ENCODE measurements at places on chromosomes 6 and 20.

DNA sequence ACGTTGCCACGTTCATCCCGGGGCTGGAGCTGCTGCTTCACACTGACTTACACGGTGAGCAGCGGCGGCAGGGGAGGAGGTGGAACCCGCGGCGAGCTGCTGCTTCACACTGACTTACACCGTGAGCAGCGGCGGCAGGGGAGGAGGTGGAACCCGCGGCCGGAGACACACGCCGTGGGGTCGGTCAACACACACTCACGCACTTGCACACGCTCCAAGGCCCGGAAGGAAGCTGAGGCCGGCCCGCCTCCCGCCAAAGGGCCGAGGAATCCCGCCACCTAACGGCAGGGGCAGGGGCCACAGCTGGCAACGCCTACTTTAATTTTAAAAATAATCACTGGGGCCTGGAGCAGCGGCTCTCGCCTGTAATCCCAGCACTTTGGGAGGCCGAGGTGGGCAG lies 94.4 kb upstream of the FOXC1 start:
- DNase-seq = no peak

DNA sequence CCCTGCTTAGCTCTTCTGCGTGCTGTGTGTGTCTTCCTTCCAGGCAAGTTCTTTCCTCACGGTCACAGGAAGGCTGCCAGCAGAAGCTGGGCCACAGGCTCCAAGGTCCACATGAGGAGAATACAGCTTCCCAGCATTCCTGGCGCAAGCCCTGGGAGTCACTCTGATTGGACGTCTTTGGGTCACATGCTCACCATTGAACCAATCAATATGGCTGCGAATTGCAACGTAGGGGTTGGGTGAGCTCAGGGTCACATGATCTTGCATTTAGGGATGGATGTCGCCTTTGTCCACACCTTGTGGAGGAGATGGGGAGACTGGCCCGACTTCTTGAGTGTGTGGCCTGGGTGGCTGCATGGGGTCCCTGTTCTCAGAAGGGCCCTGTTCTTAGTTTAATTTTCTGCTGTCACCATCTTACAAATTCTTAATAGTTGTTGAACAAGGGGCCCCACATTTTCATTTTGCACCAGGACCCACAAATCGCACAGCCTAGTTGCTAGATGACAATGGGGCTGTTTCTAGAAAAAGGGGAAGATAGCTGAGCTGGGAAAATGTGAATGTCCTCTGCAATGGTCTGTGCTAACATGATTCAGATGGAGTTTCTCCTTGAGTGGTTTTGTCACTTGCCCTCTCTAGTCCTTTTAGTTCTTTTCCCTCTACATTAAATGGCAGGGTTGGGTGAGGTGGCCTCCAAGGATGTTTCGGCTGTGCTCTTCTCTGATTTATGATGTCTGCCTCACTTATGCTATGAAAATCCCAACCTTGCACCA lies 149.6 kb downstream of the CDH26 start:
- DNase-seq = no peak

DNA sequence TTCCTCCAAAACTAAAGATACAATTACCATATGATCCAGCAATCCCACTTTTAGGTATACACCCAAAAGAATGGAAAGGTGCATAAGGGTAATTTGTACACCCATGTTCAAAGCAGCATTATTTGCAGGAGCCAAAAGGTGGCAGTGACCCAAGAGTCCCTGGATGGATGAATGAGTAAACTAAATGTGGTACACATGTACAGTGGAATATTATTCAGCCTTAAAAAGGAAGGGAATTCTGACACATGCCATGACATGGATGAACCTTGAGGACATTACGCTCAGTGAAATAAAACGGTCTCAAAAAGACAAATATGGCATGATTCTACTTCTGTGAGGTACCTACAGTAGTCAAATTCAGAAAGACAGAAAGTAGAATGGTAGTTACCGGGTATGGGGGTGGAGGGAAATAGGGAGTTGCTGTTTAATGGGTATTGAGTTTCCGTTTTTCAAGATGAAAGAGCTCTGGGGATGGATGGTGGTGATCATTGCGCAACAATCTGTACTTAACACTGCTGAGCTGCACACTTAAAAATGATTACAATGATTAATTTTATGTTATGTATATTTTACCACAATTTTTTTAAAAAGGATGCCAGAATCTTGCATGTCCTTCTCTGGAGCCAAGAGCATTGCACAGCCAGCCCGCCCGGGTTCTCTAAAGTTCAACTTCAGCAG lies 518.9 kb upstream of the JARID2 start:
- no peak for DNase-seq

DNA sequence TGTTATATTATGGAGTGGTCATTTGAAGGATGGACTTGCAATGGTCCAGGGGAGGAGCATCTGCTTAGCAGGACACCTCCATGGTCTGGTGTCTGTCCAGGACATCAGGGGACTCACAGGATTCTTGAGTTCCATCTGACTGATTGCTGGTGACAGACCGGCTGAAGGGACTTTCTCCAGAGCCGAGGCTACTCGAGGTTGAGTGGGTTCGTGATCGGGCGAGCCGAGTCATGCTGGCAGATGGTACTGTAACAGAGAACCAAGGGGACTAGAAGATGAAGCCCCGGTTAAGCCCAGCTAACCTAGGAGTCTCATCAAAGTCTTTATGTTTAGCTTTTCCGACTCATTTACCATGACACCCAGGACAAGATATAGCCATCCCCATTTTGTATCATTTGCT lies 7.5 kb upstream of the SLA2 start:
- no peak for DNase-seq

GRCh38 chr6:23340271-23340670 lies 770.9 kb downstream of the HDGFL1 start:
- DNase-seq = no peak

GRCh38 chr6:117909638-117910037 lies 2.6 kb downstream of the SLC35F1 start:
- no peak for DNase-seq

DNA sequence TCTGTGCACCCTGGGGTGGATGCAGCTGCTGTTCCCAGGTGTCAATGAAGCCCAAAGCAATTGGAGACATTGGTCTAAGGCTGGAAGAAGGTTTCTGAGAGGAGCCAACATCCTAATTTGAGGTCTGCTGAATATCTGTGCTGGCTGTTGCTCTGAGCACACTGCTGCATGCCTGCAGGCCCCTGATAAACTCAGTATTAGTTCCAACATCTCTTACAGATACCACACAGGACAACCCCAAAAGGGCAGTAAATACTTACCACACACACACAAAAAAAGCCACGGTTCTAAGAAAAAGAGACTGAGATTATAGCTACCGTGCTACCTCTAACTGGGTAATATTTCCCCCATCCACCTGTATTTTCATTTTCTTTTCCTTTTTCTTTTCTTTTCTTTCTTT lies 164.3 kb upstream of the SOX4 start:
- no peak for DNase-seq

DNA sequence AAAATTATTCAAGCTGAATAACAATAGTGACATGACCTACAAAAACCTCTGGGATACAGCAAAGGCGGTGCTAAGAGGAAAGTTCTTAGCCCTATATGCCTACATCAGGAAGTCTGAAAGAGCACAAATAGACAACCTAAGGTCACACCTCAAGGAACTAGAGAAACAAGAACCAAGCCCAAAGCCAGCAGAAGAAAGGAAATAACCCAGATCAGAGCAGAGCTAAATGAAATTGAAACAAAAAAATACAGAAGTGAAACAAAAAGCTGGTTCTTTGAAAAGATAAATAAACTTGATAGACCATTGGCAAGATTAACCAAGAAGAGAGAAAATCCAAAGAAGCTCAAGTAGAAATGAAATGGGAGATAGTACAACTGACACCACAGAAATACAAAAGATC lies 47.6 kb upstream of the NOTCH4 start:
- no peak for DNase-seq

- DNase-seq = no peak
Measured at GRCh38 chr6:128487746-128488145, 32.7 kb downstream of the PTPRK start.

GRCh38 chr6:73965539-73966029 lies 269.6 kb downstream of the CD109 start:
- no peak for DNase-seq

DNA sequence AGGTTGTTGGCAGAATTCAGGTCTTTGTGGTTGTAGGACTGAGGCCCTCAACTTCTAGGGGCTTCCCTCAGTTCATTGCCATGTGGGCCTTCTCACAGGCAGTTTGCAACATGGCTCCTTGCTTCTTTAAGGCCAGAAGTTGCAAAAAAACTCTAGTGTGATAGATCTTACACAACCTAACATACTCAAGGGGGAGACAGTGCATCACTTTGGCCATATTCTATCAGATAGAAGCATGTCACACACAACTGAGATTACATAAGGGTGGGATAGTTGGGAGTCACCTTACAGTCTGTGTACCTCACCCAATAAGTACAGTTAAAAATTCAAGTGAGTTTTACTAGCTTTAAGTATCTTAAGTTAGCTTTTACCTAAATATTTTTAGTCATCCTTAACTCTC lies 1.6 kb downstream of the SIRPD start:
- no peak for DNase-seq

GRCh38 chr20:40811660-40812414 lies 122.8 kb upstream of the MAFB start:
- DNase-seq = no peak

- no peak for DNase-seq
Measured at GRCh38 chr6:118656847-118657451, 5.6 kb upstream of the CEP85L start.

DNA sequence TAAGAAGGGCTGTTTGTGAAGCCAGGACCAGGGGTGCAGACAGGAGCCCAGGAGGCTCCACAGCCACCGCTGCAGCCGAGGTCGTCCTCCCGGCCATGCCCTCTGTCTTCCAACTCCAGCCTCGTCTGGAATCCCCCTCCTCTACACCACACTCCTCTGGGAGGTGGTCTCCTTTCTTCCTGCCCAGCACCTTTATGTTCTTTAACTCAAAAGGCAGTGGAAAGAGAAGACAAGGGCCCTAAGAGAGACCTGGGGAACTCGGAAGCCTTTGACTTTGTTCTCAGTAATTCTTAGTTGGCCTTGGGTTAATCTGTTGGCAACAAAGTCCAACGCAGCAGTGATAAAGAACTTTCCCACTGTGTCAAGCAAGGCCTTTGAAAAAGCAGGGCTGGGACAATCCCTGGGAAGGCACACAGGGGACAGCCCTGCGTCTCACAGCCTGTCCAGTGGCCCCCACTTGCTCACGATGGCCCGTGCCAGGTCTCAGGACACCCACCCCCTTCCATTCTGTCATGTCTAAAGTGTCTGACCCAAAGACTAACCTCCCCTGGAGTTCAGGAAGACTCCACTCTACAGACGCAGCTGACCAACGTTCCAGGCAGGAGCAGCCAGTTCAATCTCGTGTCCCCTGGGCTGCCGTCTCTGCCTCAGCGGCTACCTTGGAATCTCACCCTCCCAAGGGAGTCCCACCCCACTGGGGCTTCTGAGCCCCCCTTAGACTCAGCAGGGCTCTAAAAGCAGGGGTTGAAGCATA lies 42.8 kb upstream of the FAM50B start:
- no peak for DNase-seq

GRCh38 chr6:164417537-164418261 lies 891.7 kb downstream of the C6orf118 start:
- DNase-seq = no peak

DNA sequence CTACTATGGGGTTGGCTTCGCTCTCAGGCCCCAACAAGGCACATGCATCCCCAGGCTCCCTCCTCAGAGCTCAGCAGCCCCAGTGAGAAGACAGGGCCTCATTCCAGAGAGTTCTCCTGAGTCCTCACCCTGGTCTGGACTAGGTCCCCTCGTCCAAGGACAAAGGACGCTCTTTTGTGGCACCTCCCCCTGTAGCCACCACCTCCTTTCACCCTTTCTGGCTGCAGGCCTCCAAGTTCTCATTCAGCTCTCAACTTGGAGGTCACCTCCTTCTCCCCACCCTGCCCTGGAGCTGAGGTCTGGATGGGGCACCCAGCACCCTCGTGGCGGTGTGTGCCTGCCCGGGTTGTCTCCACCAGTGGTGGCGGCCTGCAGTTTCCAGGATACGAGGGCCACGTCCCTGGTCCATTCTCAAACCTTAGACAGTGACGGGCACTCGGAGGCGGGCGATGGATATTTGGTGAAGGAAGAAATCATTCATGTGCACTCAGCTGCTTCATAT lies 2.5 kb downstream of the UNC93A start:
- DNase-seq = no peak

GRCh38 chr6:157392927-157393668 lies 12.1 kb downstream of the ZDHHC14 start:
- DNase-seq = no peak

- DNase-seq = no peak
Measured at GRCh38 chr20:19652591-19653026, 105.4 kb upstream of the RIN2 start.

GRCh38 chr6:155936127-155936526 lies 480.5 kb upstream of the NOX3 start:
- DNase-seq = no peak

GRCh38 chr6:153218184-153218792 lies 87.2 kb upstream of the RGS17 start:
- DNase-seq = no peak

- DNase-seq = no peak
Measured at GRCh38 chr6:107116328-107116892, 1.1 kb upstream of the BEND3 start.

- DNase-seq = no peak
Measured at GRCh38 chr6:107728564-107728897, 95.6 kb downstream of the SCML4 start.

GRCh38 chr20:37823296-37823980 lies 79.5 kb upstream of the VSTM2L start:
- DNase-seq = no peak

DNA sequence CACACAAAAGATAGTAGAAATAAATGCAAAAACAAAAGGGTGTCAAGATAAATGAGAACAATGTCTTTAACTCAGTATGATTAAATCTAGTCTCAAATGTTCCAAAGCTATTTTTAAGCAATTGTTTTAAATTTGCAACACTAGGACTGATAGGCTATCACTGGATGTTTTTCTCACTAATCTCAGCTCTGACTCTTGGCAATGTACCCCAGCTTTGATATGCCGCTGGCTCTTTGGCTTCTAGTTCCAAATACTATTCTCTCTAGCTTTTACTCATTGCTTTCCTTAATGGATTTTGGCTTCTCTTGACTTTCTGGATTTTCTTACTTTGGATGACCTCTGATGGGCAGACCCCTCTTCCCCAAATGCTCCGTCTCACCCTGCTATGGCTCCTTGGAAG lies 116.0 kb upstream of the SLC35B3 start:
- no peak for DNase-seq

DNA sequence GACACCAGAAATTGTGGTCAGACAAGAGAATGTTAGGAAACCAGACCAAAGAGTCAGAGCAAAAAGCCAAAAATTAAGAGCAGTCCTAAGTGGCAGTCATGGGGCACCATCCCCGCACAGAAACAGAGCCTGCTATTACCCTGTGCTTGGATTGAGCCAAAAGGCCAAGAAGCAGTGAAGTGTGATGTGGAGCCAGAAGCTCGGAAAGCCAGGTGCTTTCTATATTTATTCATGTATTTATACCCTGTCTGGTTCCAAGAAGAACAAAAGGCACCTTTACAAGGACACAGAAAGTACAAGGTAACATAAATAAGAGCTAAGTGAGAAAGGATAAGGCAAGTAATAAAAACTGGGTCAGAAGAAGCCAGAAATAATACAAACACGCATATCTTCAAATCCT lies 336.2 kb upstream of the CNR1 start:
- DNase-seq = no peak

GRCh38 chr6:156787569-156788492 lies 10.7 kb downstream of the ARID1B start:
- DNase-seq = no peak
